Dermis microvascular lymphatic vessel endothelial cell (primary cell): ENCODE measurements at places on chromosomes 4 and X. TPM values are rescaled to one million over a fixed set of nuclear protein-coding genes. Genes with fewer than 3 reads are reported as not detected.

Gene CLIC2
- total RNA-seq: 11.2 and 15.6 TPM in 2 replicates

Gene SLC49A3
- total RNA-seq: 4.4 and 9.7 TPM in 2 replicates

Gene DCAF8L2
- total RNA-seq: not detected in 2 replicates

Gene ITIH6
- not detected in 2 replicates for total RNA-seq

Gene GAGE2A
- total RNA-seq: not detected in 2 replicates

Gene RASGEF1B
- total RNA-seq: under 0.01 and 0.38 TPM in 2 replicates

Gene CHST7
- total RNA-seq: 31.1 and 61.7 TPM in 2 replicates

Gene NUDT11
- total RNA-seq: 0.51 TPM in 2 replicates

Gene STPG2
- total RNA-seq: 0.13 TPM in 1 of 2 replicates, not detected in the other

Gene TCP11X2
- not detected in 2 replicates for total RNA-seq

Gene EFHC2
- not detected in 2 replicates for total RNA-seq

Gene CNKSR2
- total RNA-seq: not detected in 2 replicates

Gene PLAC8
- total RNA-seq: 0.25 and 0.39 TPM in 2 replicates

Gene GPC4
- 0.13 TPM in 2 replicates for total RNA-seq

Gene SLC25A53
- 7.6 and 8.5 TPM in 2 replicates for total RNA-seq

Gene PRR32
- not detected in 2 replicates for total RNA-seq

Gene ADH7
- total RNA-seq: 0.13 TPM in 1 of 2 replicates, not detected in the other

Gene MAGEB17
- total RNA-seq: not detected in 2 replicates

Gene TIGD4
- total RNA-seq: under 0.01 and 0.13 TPM in 2 replicates

Gene SH3D19
- total RNA-seq: 32.7 and 43.0 TPM in 2 replicates

Gene TCEAL7
- 0.26 and 0.38 TPM in 2 replicates for total RNA-seq

Gene TADA2B
- total RNA-seq: 8.0 and 9.4 TPM in 2 replicates

Gene MAGIX
- 0.39 and 0.51 TPM in 2 replicates for total RNA-seq

Gene GABRQ
- total RNA-seq: not detected in 2 replicates

Gene NXF2
- total RNA-seq: not detected in 2 replicates

Gene TLR3
- total RNA-seq: 0.51 and 0.76 TPM in 2 replicates

Gene PSMD10
- total RNA-seq: 59.7 and 65.0 TPM in 2 replicates

Gene PLP2
- total RNA-seq: 12.0 and 12.2 TPM in 2 replicates

Gene LRCH2
- total RNA-seq: 7.6 and 10.6 TPM in 2 replicates

Gene MAGEA9B
- total RNA-seq: not detected in 2 replicates

Gene PHOX2B
- total RNA-seq: not detected in 2 replicates

Gene ANKRD50
- total RNA-seq: 41.6 and 58.8 TPM in 2 replicates

Gene PDE6B
- 3.2 and 9.5 TPM in 2 replicates for total RNA-seq

Gene GPR119
- not detected in 2 replicates for total RNA-seq

Gene OPHN1
- total RNA-seq: 5.5 and 7.1 TPM in 2 replicates

Gene SLITRK2
- not detected in 2 replicates for total RNA-seq

Gene ADGRG2
- total RNA-seq: not detected in 2 replicates

Gene MAGEH1
- total RNA-seq: 11.7 and 18.6 TPM in 2 replicates

Gene CTSO
- 4.9 and 10.7 TPM in 2 replicates for total RNA-seq

Gene FRAS1
- 0.13 and 0.38 TPM in 2 replicates for total RNA-seq

Gene CXorf49
- not detected in 2 replicates for total RNA-seq

Gene DMRTC1
- not detected in 2 replicates for total RNA-seq

Gene SMR3B
- total RNA-seq: not detected in 2 replicates

Gene MXRA5
- not detected in 2 replicates for total RNA-seq

Gene FRG2
- not detected in 2 replicates for total RNA-seq

Gene RGN
- total RNA-seq: 0.26 and 0.51 TPM in 2 replicates
